Pons (tissue), 1 donor: ENCODE measurements at places on chromosomes 7 and 10.

- peak; percentile 72 for DNase-seq
Measured at GRCh38 chr10:126670056-126670894, at the start of gene C10orf90. Gene C10orf90 (minus strand): TSS chr10:126670693. CDS start chr10:126670480, 213 bp downstream.

DNA sequence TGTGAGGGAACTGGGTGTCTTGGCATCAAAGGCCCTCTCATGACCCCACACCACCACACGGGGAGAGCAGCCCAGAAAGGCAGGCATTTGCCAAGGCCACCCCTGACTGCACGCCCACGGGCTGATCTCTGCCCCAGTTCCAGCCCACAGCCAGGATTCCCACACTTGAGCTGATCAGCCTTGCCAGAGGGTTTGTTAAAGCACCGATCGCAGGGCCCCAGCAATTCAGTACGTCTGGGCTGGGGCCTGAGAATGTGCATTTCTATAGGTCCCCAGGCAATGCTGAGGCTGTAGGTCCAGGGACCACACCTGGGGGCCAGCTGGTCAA, 103.9 kb downstream of the TNS3 start:
- no peak for DNase-seq

- no peak for DNase-seq
Measured at GRCh38 chr10:63822496-63822895, 301.3 kb downstream of the REEP3 start.

DNA sequence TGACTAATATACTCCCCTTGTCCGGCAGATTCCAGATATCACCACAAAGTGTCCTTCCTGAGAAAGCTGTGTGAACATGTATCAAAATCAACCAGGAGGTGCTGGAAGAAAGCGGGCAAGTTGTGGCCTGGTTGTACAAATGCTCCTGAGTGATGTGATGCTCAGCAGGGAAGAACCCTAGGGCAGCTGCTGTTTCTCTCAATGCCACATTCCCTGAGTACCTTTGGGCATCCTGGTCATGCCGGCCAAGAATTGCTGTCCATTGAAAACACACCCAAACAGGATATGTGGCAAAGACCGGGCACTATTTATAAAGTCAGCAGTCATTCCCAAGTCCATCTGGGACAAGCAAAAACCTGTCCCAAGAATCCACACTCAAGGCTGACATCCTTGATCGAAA, 7.8 kb upstream of the ADCY1 start:
- no peak for DNase-seq

GRCh38 chr7:13910805-13911551, 78.5 kb downstream of the ETV1 start:
- DNase-seq, result no peak

GRCh38 chr7:68334636-68335272, 1263.5 kb upstream of the AUTS2 start:
- DNase-seq, result no peak

DNA sequence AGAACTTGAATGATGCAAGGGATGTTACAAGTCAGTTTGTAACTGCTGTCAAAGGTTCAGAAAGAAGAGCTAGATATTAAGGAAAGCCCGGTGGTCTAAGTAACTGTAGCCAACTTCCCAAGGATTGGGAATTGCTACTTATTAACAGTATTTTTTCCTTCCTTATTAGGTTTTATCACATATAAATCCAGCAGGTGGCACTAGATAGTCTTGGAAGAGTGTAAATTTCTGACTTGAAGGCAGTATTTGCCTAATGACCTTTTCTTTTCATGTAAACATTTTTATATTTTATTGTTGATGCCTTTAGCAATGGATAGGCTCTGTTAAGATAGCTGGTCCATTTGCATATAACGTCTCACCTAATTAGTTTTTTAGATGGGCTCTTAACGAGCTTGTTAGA, 51.2 kb downstream of the ANLN start:
- DNase-seq, result peak; percentile 46
